ENCODE measurements at places on chromosomes 7 and 10. TPM values are rescaled to one million over a fixed set of nuclear protein-coding genes. Genes with fewer than 3 reads are reported as not detected.

DNA sequence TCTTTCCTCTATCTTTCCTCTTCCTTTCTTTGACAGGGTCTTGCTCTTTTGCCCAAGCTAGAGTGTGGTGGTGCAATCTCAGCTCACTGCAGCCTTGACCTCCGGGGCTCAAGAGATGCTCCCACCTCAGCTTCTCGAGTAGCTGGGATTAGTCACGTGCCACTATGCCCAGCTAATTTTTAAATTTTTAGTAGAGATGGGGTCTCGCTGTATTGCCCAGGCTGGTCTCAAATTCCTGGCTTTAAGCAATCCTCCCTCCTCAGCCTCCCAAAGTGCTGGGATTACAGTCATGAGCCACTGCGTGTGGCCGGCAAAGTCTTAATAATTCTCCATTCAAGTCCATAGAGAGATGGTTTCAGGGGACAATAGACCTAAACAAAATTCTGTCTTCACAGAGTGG is 40.2 kb downstream of the COL26A1 start:
- no peak for DNase-seq

The CYP26A1 gene
- total RNA-seq: not detected

DNA sequence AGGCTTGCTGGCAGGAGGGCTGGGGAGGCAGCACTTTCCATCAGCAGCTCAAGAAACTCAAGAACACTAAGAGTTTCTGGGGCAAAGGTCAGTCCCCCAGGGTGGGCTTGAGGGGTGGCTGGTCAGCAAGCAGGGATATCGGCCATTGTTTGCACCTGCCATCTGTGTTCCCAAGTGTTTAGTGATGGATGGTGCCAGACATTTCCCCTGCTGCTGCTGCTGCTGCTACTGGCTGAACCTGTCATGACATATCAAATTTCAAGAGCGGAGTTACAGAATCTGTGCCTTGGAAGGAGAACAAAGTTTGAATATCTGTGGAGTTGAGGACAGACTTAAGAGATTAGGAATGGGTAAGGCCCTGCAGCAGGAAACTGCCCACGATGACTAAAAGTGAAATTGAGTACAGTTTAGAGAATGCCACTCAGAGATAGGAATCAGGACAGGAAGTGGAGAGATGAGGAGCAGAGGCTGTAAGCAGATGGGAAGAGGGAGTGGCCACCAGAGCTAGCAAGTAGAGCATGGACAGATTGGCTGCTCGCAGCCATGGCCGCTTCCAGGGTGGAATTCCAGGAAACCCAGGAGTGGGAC is 39.2 kb upstream of the PPP1R3C start:
- DNase-seq: no peak

GRCh38 chr10:91366704-91367103 is 43.4 kb upstream of the HECTD2 start:
- no peak for DNase-seq

GRCh38 chr7:159148430-159149395 is 4.0 kb upstream of the VIPR2 start:
- DNase-seq: no peak

- DNase-seq: no peak
Measured at GRCh38 chr10:71395621-71396020, 1.1 kb upstream of the CDH23 start.

GRCh38 chr10:118748041-118748440 is 6.7 kb downstream of the CACUL1 start:
- DNase-seq: no peak

GRCh38 chr7:19491821-19492452 is 216.9 kb downstream of the POLR1F start:
- no peak for DNase-seq

GRCh38 chr10:132685101-132685891 is 100.7 kb downstream of the NKX6-2 start:
- DNase-seq: peak; percentile 28

DNA sequence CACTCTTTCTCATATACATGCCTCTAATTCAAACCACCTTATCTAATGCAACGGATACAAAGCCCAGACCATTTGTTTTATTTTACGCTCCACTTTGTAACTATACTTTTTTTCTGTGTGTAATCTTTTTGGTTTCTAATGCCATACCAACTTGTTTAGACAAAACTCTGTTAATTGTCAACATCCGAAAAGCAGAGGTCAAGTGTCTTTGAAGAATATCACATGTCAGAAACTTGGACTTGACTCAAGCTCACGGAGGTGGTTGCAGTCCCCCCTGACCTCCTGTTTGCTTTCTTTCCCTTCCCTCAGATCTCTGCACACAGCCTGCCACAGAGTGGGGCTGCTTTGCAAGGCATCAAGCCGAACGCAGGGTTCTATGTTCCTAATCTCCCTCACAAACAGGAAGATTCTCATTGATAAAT is 698.9 kb downstream of the PARD3 start:
- DNase-seq: no peak

GRCh38 chr10:3548702-3549101 is 236.3 kb downstream of the KLF6 start:
- DNase-seq: no peak

The NEUROG3 gene
- total RNA-seq: not detected

- no peak for DNase-seq
Measured at GRCh38 chr7:138267934-138268333, 191.7 kb downstream of the AKR1D1 start.

The PDLIM1 gene
- total RNA-seq: 114 TPM

DNA sequence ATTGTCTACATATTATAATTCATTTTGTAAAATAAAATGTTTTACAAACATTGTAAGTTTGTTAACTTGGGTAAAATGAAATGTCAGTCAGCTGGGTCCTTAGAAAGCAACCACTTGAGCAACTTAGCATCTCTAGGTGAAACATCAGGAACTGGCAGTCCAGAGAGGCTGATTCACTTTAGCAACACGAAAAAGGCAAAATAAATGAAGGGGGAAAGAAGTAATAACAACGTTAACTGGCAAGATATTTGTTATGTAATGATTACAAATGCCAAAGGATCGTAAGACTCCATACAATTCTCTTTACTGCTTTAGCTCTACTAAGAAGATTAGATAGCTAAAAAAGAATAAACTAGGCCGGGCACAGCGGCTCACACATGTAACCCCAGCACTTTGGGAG is 5.0 kb downstream of the PDZD8 start:
- no peak for DNase-seq

The CYP2C19 gene
- total RNA-seq: 188 TPM

- no peak for DNase-seq
Measured at GRCh38 chr7:45653209-45653907, 79.2 kb downstream of the ADCY1 start.

The PI4K2A gene
- total RNA-seq: 22.3 TPM

The PRTFDC1 gene
- 12.0 TPM for total RNA-seq

The MRLN gene
- not detected for total RNA-seq

- peak; percentile 65 for DNase-seq
Measured at GRCh38 chr10:34743814-34744213, 71.3 kb downstream of the PARD3 start.

- DNase-seq: no peak
Measured at GRCh38 chr7:25358926-25359325, 130.6 kb upstream of the NPVF start.

DNA sequence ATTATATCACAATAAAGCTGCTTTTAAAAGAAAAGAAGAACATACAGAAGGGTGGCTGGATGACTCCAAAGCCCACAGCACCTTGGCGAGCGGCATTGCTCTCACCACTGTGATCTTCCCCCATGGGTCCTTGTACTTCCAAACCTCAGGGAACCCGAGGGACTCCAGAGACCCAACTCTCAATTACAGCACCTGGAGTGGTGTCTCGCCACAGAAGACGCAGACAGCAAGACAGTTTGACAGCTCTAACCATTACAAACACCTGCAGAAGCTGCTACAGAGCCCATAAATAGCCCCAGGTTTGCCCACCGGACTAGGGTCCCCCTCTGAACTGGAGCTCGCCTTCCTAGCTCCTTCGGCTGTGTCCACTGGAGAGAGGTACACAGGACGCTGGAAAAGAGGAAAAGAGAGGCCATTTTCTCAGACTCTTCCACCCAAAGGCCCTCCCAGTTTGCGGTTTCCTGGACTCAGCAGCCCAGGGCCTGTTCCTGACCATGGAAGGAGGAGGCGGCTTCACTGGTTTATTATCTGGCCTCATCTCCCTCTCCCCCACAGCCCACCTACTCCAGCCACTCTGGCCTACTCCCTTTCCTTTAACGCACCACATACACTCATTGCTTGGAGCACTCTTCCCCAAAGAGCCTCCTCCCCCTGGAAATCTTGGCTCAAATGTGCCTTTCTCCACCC is 1.9 kb downstream of the PIK3AP1 start:
- DNase-seq: no peak

DNA sequence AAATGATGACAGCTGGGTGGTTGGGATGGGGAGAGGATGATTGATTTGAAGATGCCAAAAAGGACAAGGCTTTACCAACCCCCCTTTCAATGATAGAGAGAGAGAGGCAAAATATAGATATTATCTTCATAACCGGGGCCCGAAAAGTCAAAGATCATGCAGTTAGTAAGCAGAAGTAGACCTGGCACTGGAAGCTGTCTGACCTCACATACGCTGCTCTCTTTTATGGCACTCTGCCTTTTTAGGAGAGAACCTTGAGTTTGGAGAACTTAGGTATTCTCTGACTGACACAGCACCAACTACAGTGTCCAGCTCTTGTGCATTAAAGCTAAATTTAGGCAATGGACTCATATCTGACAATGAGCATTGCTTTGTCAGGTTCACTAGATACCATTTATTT is 30.7 kb downstream of the CNNM2 start:
- no peak for DNase-seq

Measured in mucosa of gallbladder (tissue), 1 donor.